ENCODE measurements at places on chromosomes 16 and 17. TPM values are rescaled to one million over a fixed set of nuclear protein-coding genes. Genes with fewer than 3 reads are reported as not detected.

CPHXL2 gene
- total RNA-seq = not detected

C16orf54 gene
- total RNA-seq = 0.72 TPM

GDPD3 gene
- 3.3 TPM for total RNA-seq

SOX8 gene
- total RNA-seq = 55.6 TPM

TMC6 gene
- 16.8 TPM for total RNA-seq

ZG16B gene
- 1,549 TPM for total RNA-seq

SEC14L5 gene
- total RNA-seq = 3.1 TPM

SLFN14 gene
- 0.31 TPM for total RNA-seq

KRTAP1-1 gene
- not detected for total RNA-seq

CLEC16A gene
- 22.1 TPM for total RNA-seq

ZG16 gene
- not detected for total RNA-seq

UMOD gene
- not detected for total RNA-seq

C17orf78 gene
- not detected for total RNA-seq

SPOP gene
- total RNA-seq = 131 TPM

PRR11 gene
- 5.0 TPM for total RNA-seq

CTNS gene
- 14.7 TPM for total RNA-seq

NPIPB6 gene
- total RNA-seq = not detected

OR1A2 gene
- total RNA-seq = not detected

TMEM92 gene
- total RNA-seq = not detected

CRHR1 gene
- total RNA-seq = 0.41 TPM

FBXW10 gene
- 0.31 TPM for total RNA-seq

TLCD3B gene
- total RNA-seq = 0.82 TPM

TPPP3 gene
- total RNA-seq = 135 TPM

KRT25 gene
- total RNA-seq = not detected

LAT gene
- 1.7 TPM for total RNA-seq

TNFRSF17 gene
- total RNA-seq = 0.51 TPM

TOP2A gene
- total RNA-seq = 55.3 TPM

ZNF652 gene
- total RNA-seq = 31.5 TPM

DHX58 gene
- 14.4 TPM for total RNA-seq

HCRT gene
- not detected for total RNA-seq

CYB5D1 gene
- 12.8 TPM for total RNA-seq

PRR35 gene
- total RNA-seq = not detected

AANAT gene
- total RNA-seq = not detected

SPHK1 gene
- total RNA-seq = 6.5 TPM

ZNF469 gene
- total RNA-seq = 4.4 TPM

B4GALNT2 gene
- total RNA-seq = under 0.01 TPM

LPO gene
- 6.4 TPM for total RNA-seq

TP53TG3C gene
- total RNA-seq = not detected

RNF222 gene
- total RNA-seq = 0.21 TPM

METTL9 gene
- 164 TPM for total RNA-seq

LRRC75A gene
- total RNA-seq = 6.2 TPM

GPR179 gene
- 0.21 TPM for total RNA-seq

CDH11 gene
- total RNA-seq = 60.6 TPM

TOX3 gene
- total RNA-seq = 0.31 TPM

CMTM1 gene
- 6.4 TPM for total RNA-seq

AP1G1 gene
- total RNA-seq = 109 TPM

TBC1D3I gene
- total RNA-seq = 0.41 TPM

TK1 gene
- 19.5 TPM for total RNA-seq

HSF4 gene
- 3.8 TPM for total RNA-seq

NPTX1 gene
- total RNA-seq = 0.31 TPM

CHST6 gene
- total RNA-seq = 2.1 TPM

PRAC2 gene
- not detected for total RNA-seq

OXLD1 gene
- total RNA-seq = 6.3 TPM

Measured in tongue (tissue), 3 donors.